Astrocyte of the hippocampus (primary cell): ENCODE measurements at places on chromosomes 16 and 17.

DNA sequence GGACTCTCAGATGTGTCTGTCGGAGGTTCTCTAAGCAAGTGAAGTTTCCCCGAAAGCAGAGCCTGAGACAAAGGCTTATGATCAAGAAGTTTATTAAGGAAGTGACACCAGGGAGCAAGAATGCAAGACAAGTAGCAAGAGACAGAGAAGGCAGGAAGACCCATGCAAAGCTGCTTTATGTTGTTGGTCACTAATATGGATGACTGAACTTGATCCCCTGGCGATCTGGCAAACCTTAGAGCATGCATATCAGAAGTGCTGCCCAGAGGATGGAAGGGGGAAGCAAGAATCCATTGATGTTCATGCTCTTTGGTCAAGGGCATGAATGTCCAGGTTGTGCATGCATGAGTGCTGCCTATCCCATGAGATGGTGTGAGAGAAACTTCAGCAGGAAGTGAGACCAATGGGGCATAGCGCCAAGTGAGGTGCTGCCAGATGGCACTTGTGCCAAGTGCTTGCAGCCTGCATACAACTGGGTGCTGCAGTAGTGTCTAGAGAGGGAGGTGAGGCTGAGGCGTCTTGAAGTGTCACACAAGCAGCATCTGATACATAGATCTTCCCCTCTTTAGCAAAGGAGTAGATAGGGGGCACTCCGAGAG, 176.5 kb downstream of the SALL1 start:
- peak; percentile 30 for DNase-seq

DNA sequence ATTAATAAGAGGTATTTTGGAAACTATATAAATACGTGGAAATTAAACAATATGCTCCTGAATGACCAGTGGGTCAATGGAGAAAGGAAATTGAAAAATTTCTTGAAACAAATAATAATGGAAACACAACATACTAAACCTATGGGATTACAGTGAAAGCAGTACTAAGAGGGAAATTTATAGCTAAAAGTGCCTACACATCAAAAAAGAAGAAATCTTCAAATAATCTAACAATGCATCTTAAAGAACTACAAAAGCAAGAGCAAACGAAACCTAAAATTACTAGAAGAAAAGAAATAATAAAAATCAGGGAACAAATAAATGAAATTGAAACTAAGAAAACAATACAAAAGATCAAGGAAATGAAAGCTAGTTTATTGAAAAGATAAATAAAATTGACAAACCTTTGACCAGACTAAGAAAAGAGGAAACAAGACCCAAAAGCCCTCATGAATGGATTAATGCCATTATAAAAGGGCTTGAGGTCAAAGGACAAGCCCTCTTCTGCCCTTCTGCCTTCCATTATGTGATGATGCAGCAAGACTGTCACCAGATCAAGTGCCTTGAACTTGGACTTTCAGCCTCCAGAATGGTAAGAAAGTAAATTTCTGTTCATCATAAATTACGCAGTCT, 43.9 kb upstream of the ALDH3A1 start:
- no peak for DNase-seq

- peak; percentile 86 for DNase-seq
Measured at GRCh38 chr17:38510421-38511149, 82.3 kb downstream of the ARHGAP23 start.

GRCh38 chr17:80811181-80812105, 180.2 kb upstream of the CHMP6 start:
- no peak for DNase-seq

DNA sequence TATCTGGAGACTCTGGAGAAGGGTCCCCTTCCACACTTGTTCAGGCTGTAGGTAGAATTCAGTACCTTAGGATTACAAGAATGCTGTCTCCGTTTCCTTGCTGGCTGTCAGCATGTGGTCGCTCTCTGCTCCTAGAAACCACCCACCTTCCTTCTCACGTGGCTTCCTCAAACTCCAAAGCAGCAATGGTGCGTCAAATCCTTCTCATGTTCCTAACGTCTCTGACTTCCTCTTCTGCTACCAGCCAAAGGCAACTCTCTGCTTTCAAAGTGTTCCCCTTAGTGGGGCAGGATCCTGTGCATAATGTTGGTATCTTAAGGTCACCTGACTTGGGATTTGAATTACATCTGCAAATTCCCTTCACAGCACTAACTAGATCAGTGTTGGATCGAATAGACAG, 30.9 kb upstream of the DYNLRB2 start:
- no peak for DNase-seq

DNA sequence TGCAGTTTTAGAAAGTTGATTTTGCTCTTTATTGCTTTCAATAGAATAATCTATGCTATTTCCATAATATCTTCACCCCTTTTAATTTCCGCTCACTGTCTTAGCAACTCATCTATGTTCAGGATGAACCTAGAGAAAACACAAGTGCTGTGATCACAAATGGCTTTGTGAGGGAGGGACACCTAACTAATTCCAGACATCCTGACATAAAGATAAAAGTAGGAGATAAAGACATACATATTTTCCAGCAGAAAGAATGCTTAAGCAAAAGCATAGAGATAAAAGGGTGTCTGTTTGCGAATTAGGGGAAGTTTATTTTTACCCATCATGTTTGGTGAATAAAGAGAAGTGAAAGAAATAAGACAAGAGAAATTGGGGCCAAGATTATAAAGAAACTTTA, 254.2 kb downstream of the KCNJ2 start:
- DNase-seq: no peak

DNA sequence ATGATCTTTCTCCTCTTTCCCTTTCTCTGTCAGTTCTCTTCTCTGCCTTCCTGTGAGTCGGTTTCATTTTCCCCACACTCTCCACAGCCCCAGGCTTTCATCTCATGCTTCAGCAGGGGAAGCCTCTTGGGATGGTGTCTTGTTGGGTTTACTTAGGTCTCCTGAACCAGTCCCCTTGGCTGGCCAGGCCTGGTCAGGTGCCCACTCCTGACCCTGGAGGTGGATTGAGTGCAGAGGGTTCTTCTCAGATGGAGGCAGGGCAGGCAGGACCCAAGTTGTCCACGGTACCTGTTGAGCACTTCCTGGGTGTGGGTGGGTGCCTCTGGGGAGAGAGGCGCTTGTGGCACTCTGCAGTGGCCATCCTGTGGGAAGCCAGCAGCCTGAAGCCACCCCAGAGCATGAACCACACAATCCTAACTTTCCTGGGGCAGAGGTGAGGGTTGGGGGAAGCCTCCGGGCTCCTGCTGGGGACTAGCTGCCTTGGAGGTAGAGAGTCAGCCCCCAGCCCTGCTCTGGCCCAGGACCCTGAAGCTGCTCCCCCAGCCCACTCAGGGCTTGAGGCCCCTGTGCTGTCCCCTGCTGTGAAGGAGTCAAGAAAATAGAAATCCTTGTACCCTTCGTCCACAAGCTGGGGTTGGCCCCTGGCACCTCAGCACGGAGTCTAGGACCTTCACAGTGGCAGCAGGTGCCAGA, 2.0 kb upstream of the RAP1GAP2 start:
- DNase-seq: no peak

- DNase-seq: no peak
Measured at GRCh38 chr16:2799205-2799858, 1.1 kb downstream of the PRSS41 start.

GRCh38 chr17:1270210-1271029, at the start of gene BHLHA9:
Gene BHLHA9 (plus strand): TSS chr17:1270444. CDS start chr17:1270564, 120 bp downstream.
- DNase-seq: peak; percentile 34

DNA sequence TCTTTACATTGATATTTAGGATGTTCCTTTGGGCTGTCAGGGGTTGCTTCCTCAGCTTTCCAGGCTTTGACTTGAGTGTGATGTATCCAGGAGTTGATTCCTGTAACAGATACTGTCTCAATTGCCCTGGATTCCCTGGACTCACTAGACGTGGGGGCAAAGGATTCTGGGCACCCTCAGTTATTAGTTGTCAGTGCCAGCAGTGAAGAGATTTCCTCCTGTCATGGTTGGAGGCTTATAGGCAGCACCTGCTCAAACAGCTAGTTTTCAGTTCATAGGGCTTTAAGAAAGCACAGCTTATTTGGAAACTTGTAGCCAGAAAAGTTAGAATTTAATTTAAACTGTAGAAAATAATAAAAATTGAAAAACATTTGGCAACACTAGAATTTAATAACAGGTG, 9.5 kb upstream of the B4GALNT2 start:
- DNase-seq: no peak

DNA sequence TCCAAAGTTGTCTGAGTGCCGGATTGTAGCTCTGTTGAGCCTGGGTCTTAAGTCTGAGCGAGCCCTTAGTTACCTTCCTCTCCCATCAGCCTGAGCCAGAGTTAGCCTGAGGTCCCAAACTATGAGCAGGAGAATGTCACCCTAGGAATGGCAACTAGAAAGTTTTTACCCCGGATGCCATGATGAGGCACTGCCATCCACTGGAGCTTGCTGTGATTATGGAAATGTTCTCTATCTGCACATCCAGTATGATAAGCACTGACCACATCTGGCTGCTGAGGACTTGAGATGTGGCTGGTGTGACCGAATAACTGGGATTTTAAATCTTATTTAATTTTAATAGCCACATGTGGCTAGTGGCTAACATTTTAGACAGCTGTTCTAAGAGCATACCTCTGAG, 550.0 kb downstream of the CDH13 start:
- no peak for DNase-seq

GRCh38 chr16:16101585-16101984, 121.7 kb downstream of the ABCC6 start:
- DNase-seq: no peak

GRCh38 chr16:66508248-66508913, 41.5 kb downstream of the TK2 start:
- peak; percentile 83 for DNase-seq

- DNase-seq: no peak
Measured at GRCh38 chr17:45088741-45089140, 27.6 kb downstream of the NMT1 start.

DNA sequence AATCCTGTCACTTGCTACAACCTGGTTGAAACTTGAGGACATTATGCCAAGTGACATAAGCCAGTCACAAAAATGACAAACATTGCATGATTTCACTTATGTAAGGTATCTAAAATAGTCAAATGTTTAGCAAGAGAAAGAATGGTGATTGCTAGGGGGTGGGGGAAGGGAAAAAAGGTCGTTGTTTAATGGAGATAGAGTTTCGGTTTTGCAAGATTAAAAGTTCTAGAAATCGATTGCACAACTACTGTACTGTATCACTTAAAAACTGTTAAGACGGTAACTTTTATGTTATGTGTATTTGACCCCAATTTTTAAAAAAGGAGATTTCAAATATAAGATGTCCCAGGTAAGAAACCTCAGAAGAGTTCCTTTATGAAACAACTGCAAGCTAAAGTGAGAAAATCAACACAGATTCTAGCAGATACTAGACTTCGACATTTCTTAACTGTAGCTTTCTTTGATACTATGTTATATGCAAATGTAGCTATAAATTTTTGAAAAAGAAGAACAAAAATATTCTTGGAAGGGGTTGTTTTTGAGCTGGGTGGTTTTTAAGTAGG, 5.9 kb downstream of the MEOX1 start:
- no peak for DNase-seq

DNA sequence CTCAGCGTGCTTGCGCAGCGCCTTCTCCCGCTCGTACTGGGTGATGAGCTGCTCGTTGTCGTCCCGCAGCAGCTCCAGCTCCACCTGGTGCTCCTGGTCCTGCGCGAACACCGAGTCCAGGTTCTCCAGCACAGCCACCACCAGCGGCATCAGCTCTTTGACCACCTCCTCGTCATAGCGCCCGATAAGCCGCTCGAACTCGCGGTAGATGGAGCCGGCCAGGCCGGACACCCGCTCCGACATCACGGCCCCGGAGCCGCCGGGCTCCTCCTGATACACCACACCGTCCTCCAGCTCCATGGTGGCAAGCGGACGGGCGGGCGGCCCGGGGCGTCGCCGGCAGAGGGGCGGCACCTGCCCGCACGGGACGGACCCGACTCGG, 320 bp downstream of the SPAG9 start:
- DNase-seq: peak; percentile 74

GRCh38 chr16:62548095-62548494, 511.9 kb upstream of the CDH8 start:
- no peak for DNase-seq

DNA sequence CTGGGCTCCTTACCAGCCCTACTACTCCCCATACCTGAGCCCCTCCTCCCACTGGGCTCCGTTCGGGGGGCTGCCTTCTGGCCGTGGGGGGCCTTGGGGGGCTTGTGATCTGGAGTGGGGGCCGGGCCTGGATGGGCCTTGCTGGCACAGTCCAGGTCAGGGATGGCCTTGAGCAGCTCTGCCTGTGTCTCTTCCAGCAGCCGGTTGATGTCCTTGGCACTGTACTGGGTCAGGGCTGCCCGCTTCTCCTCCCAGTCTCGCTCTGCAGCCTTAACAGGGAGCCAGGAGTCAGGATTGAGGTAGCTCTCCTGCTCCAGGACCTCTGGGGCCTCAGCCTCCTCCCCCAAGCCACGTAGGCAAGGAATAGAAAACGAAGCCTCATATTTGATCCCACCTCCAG, 54.6 kb downstream of the SRCIN1 start:
- DNase-seq: no peak
